Type B pancreatic cell (in vitro differentiated cells): ENCODE measurements at places on chromosomes 3 and 15.

GRCh38 chr15:91807122-91807521 is 46.4 kb upstream of the SLCO3A1 start:
- no peak for DNase-seq
- H3K27ac ChIP-seq, result no peak overlapping the region
- H3K27me3 ChIP-seq, result peaks cover 37% of the 10 kb centered on the region
- H3K4me1 ChIP-seq, result no peaks in the 10 kb centered on the region
- no peaks in the 10 kb centered on the region for H3K36me3 ChIP-seq

DNA sequence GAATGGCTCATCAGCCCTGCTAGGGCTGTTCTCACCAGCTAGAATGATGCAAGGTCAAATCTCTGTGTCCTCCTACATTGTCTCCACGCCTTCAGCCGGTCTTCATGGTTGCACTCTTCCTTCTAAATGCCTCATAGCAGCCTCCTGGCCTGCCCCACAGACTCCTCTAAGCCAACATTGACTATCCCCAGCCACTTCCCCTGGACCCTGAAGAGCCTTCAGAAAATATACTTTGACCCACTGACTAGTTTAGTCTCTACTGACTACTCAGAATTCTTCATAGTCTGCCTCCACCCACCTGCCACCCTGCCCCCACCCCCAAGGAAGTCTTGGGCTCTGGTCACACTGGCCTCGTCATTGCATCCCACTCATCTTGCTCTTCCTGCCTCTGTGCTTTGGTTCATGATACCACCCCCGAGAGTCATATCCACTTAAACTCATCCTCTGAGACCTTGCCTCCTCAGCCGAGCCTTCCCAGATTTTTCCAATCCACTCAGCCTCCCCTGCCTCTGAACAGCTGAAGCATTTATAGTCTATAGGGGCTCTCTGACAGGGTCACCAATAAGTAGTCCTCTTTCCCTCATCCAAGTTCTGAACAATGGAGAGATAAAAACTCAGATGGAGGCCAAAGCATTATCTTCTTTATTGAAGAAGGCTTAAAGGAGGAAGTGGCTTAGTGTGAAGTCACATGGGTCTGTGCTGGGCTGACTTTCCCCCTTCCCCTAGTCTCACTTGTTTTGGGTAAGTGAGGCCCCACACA is 9.5 kb upstream of the DOCK3 start:
- H3K27ac ChIP-seq, result no peak overlapping the region
- no peak for DNase-seq
- H3K4me1 ChIP-seq, result no peaks in the 10 kb centered on the region
- peaks cover 35% of the 10 kb centered on the region for H3K27me3 ChIP-seq
- H3K36me3 ChIP-seq, result no peaks in the 10 kb centered on the region
- H3K4me3 ChIP-seq, result no peak overlapping the region

DNA sequence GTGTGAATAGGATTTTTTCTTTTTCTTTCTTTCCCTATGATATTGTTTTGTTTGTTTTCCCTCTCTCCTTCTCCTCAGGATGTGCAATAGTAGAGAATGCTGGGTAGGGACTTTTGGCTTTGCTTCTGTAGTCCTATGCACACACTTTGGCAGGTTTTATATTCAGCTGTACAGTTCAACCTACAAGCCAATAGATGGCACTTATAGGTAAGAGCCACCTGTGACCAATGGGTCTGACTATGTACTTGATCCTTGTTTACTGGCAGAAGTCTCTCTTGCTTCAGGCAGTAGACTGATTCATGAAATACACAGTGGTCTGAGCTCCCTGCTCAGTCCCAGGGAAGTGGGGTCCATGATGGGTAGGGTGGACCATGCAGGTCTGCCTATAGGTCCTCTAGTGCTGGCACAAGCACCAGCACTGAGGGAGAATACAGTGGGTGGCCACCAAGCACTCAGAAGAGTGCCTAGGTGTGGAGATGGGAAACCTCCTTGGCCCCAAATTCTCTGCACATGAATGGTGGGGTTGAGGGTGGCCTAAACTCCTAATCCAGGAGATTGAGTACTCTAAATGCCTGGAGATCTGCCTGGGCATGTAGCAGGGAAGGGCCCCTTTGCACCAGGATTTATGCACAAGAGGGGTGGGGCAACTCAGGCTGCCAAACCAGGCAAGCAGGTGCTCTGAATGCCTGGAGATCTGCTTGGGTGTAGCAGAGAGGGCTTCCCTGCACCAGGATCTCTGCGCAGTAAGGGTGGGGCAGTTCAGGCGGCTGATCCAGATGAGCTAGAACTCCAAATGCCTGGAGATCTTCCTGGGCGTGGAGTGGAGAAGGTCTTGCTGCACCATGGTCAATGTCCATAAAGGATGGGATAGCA is 176.1 kb downstream of the DOCK3 start:
- no peak for DNase-seq
- peak overlapping the region; percentile 45 for H3K4me3 ChIP-seq
- peak overlapping the region; percentile 78 for H3K27ac ChIP-seq

- no peaks in the 10 kb centered on the region for H3K27me3 ChIP-seq
- no peak overlapping the region for H3K27ac ChIP-seq
- H3K4me1 ChIP-seq, result no peaks in the 10 kb centered on the region
- H3K4me3 ChIP-seq, result no peak overlapping the region
- no peaks in the 10 kb centered on the region for H3K36me3 ChIP-seq
These were observed 163.0 kb downstream of the TBC1D5 start for GRCh38 chr3:17579289-17580031.

DNA sequence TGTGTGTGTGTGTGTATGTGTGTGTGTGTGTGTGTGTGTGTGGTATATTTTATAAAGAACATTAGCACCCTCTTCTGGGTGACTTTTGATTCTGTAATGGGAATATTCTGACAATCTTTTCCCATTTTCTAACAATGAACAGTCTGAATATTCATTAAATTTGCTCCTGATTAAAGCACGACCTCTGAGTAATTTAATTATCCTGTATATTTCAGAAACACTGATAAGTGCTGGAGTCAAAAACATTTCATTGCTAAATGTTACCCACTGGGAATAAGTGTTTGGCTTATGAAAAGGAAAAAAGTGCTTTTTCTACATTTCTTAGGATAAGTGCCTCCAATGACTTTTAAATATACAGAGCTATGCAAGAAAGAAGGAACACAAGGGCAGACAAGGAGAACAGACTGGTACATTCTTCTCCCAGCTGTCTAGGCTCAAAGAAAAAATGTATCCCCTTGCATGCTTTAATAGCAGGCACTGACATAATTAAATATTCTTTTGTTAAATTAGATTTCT is 32.3 kb upstream of the SYNPR start:
- no peak overlapping the region for H3K27ac ChIP-seq
- H3K36me3 ChIP-seq, result no peaks in the 10 kb centered on the region
- no peak overlapping the region for H3K4me3 ChIP-seq
- DNase-seq, result no peak

GRCh38 chr3:12986986-12987385 is 86.2 kb downstream of the IQSEC1 start:
- H3K27me3 ChIP-seq, result peaks cover 17% of the 10 kb centered on the region
- peaks cover 17% of the 10 kb centered on the region for H3K4me1 ChIP-seq
- H3K4me3 ChIP-seq, result no peak overlapping the region
- H3K36me3 ChIP-seq, result no peaks in the 10 kb centered on the region
- no peak for DNase-seq
